ENCODE measurements at places on chromosomes 2 and 18. TPM values are rescaled to one million over a fixed set of nuclear protein-coding genes. Genes with fewer than 3 reads are reported as not detected.
A peak's percentile ranks its signal among the peaks of the same experiment; 100 is the strongest.

- no peak for DNase-seq
Measured at GRCh38 chr2:227783404-227784138, 30.1 kb upstream of the CCL20 start.

- DNase-seq, result peak; percentile 58
Measured at GRCh38 chr2:43676322-43677050, at the start of gene C1GALT1C1L. TSS of gene C1GALT1C1L (minus strand) at chr2:43676429. CDS start at chr2:43676322, 107 bp downstream.

DNA sequence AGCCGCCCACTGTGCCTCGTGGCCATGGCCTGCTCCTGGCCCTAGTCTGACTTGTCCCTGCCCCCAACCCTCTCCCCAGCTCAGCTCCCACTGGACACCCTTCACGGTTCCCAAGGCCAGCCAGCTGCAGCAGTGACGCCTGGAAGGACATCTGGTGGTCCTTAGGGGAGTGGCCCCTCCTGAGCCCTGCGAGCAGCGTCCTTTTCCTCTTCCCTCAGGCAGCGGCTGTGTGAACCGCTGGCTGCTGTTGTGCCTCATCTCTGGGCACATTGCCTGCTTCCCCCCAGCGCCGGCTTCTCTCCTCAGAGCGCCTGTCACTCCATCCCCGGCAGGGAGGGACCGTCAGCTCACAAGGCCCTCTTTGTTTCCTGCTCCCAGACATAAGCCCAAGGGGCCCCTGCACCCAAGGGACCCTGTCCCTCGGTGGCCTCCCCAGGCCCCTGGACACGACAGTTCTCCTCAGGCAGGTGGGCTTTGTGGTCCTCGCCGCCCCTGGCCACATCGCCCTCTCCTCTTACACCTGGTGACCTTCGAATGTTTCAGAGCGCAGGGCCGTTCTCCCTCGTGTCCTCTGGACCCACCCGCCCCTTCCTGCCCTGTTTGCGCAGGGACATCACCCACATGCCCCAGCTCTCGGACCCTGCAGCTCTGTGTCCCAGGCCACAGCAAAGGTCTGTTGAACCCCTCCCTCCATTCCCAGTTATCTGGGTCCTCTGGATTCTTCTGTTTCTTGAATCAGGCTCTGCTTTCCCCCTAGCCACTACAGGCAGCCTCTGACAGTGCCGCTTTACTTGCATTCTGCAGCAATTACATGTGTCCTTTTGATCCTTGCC is 35.8 kb downstream of the ANO7 start:
- DNase-seq, result no peak

- DNase-seq, result no peak
Measured at GRCh38 chr2:48529676-48530032, 300 bp upstream of the STON1 start.

- no peak for DNase-seq
Measured at GRCh38 chr2:50613161-50613560, 418.8 kb downstream of the NRXN1 start.

DNA sequence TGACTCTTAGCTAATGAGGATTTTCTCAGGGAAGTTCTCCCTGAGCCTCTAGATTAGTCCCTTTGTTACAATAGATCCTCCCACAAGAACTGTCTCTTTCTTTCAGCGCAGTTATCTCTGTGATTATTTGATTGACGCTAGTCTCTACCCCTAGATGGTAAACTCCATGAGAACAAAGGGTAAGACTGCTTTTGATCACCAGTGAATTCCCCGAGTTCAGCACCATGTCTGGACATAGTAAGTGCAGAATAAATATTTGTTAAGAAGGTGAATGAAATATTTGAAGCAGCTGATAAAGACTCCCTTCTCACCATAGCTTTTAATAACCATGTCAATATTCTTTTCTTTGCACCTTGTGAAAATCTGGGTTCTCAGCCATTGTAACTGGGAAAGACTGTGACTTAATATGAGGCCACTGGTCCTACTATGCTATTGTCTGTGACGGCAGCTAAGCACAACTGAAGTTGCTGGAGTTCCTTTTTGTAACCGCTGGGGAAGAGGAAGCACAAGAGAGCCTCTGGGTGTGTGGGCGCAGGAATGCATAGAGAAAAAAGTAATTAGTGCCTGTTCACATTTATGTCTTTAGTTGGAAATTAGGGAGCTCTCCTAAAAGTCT is 214.7 kb downstream of the TGIF1 start:
- DNase-seq, result no peak

- DNase-seq, result no peak
Measured at GRCh38 chr2:46273225-46273863, 23.9 kb upstream of the EPAS1 start.

DNA sequence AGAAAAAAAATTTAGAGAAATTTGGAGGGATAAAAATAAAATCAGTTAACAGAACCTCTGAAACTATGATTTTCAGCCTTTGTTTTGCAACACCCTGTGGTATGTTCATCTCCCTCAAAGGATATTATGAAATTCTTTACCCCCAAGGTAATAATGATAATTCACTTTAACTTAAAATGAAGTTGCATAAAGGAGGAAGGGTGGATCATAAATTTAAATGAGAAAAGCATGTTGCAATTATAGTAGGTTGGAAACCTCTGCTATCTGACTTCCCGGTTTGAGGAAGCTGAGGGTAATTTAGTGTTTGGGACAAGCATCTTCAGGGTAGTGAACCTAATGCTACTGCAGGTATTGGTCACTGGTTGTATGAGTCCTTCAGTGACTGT is 102.9 kb downstream of the BABAM2 start:
- no peak for DNase-seq

- peak; percentile 91 for DNase-seq
Measured at GRCh38 chr2:219273937-219274336, 5.2 kb upstream of the DNAJB2 start.

GRCh38 chr18:23560186-23560585 is 26.1 kb downstream of the NPC1 start:
- no peak for DNase-seq

GRCh38 chr2:226916669-226917068 is 80.8 kb downstream of the RHBDD1 start:
- DNase-seq, result no peak

DNA sequence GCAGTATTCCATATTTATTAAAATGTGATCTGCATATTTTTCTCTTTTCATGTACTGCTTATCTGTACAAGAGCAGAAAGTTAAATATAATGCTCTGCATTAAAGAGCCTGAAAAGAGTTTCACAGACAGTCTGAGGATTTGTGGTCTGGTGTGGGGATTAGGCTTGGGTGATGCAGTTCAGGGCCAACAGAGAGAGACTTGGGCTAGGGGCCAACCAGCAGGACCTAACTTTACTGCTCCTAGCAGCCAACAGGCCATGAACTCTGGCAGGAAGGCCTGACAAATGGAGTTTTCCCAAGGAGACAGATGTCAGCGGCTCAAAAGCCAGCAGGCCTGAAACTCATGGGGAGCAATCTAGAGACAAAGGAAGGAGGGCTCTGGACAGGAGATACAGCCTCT is 169.6 kb downstream of the LRRTM1 start:
- no peak for DNase-seq

DNA sequence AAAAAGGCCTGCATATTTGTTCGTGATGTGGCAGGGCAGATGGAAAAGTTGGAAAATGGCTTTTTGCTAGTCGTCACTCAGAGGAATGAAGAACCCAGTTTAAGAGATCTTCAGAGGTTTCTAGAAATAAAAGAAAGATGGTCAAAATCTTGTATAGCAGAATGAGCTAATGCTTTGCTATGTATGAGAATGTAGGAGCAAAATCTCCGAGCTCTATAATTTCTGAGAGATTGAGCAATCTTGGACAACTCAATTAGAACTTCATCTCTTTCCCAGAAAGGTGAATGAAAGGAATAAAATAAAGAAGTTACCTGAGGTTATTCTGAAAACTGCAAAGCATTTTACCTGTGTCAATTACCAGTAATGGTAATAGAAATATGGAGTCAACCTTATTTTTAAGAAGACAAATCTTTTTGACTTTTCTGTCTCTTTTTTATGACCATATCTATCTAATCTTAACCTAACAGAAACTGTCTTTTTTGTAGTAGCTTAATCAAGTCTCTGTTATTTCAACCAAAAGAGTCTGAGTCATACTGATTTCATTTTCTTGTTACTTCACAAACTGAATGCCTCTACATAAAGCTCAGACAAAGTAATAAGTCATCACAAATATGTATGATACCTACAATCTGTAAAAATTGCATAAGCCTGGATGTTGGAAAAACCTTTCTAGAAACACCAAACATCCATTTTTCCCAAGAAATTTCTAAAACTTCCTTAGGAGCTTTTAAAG is 32.5 kb downstream of the CCDC68 start:
- DNase-seq, result no peak

- DNase-seq, result no peak
Measured at GRCh38 chr2:197108758-197109157, 182.3 kb upstream of the PGAP1 start.

DNA sequence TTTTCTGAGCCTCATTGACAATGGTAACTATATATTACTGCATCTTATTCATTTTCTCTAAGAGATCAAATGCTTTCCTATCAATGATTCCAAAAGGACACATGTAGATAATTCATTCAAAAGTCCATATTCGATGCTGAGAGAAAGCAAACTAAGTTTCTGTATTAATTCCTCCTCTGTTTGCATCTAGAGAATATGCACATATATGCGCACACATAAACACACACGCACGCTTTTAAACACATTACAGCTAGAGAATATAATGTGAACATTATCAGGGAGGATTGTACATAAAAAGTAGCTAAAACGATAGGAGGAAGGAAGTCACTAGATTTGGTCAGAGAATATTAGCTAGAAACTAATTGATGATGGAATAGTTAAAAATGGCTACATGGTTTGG is 379.0 kb upstream of the NETO1 start:
- DNase-seq, result no peak

DNA sequence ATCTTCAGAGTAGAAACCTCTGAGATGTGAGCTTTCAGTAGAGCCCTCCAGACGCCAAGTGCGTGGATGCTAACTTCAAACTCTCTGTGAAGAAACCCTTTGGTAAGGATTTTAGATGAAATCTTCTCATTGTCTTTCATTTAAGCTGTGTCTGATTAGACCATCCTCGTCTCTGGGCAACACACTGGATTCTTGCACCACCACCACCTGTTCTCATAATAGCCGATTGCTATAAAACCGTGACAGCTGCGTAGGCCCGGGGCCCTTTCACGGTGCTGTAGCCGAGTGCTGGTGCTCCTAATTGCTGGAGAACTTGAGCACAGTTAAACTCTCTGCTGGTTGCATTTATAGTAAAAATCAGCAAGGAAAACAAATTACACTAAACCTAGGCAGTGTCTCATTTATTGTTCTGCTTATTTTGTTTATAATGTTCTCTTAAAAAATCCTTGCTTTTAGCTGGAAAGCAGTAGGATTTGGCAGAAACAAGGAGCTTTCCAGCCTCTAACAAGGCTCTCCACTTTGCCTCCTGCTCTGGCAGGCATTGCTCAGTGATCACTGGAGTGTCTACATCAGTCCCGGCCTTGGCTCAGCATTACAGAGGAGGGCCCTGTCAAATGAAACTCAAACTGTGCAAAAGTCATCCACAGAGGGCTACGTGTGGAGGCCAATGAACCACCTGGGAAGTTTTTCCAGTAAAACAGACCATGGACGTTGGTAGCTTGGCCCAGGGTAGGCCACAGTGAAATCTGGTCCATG is 40.9 kb upstream of the MBP start:
- no peak for DNase-seq

DNA sequence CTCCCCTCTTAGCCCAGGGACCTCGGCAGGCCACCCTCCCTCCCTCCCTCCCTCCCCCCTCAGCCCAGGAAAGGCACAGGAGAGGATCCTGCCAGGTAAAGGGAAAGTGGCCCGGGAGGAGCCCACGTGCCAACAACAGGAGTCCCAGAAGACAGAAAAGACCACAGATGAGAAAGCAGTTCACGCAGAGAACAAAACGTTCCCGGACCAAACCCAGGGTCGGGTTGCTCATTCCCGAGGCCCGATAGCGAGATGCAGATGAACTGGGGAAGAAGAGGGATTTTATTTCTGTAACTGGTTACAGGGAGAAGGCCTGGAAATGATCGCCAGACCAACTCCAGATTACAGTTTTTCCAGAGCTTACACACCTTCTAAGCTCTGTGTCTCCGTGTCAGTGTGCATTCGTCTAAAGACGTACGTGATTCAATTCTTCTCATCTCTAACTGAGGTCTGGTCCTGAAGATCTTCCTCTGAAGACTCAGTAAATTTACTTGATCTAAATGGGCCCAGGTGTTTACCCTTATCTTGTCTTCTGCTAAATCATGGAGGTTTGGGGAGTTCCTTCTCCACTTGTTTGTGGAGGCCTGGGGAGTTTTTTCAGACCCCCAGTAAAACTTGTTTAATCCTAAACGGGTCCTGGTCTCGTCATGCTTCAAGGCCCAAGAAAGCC is 807 bp upstream of the NEU4 start:
- DNase-seq, result no peak

GRCh38 chr18:49377742-49378141 is 82.7 kb downstream of the DYM start:
- no peak for DNase-seq

GRCh38 chr18:56921896-56922480 is 224.9 kb upstream of the BOD1L2 start:
- no peak for DNase-seq

DNA sequence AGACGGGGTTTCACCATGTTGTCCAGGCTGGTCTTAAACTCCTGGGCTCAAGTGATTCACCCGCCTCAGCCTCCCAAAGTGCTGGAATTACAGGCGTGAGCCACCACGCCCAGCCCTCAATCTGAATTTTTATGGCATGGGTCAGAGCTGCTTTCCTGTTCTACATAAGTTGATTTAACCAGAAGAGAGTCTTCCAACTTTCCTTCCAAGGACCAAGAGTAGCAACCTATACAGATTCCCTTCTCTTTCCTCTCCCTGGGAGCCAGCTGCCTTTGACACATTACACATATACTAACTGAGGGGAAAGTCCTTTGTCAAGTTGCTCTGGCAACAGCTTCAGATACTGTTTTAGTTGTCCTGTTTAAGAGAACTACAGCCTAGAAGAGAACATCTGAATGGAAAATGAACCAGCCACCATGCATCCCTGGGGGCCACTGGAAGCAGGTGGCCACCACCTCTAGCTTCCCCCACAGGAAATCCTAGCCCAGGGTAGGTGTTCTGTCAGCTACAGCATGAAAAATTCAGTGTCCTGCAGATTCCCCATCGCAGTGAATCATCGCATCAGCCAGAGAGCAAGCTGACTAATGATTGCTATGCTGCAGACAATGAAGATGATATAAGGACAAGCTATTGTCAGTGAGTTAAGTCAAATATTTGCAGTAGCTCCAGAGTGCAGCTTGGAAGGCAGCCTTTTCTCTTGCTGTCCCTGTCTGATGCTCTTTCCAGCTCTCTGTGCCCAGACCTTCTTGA is 62.9 kb downstream of the POMC start:
- DNase-seq, result no peak

GRCh38 chr2:79368116-79368630 is 144.7 kb upstream of the CTNNA2 start:
- no peak for DNase-seq

SH3BP4 gene
- 73.6 TPM for total RNA-seq

INO80B gene
- 12.6 TPM for total RNA-seq

C2orf15 gene
- 1.6 TPM for total RNA-seq

ARPC2 gene
- 212 TPM for total RNA-seq

ERBB4 gene
- total RNA-seq, result 18.4 TPM

NT5DC4 gene
- total RNA-seq, result not detected

KRTCAP3 gene
- total RNA-seq, result 3.8 TPM

ZNF804A gene
- total RNA-seq, result 0.16 TPM

RPRM gene
- total RNA-seq, result not detected

RAB17 gene
- not detected for total RNA-seq

SLC4A3 gene
- total RNA-seq, result 4.6 TPM

All from breast epithelium (tissue), 4 donors.